Mucosa of descending colon (tissue), 3 donors: ENCODE measurements at places on chromosomes 5 and 9.

GRCh38 chr5:147857302-147858129, 21.0 kb upstream of the SCGB3A2 start:
- DNase-seq = peak; percentile 91

DNA sequence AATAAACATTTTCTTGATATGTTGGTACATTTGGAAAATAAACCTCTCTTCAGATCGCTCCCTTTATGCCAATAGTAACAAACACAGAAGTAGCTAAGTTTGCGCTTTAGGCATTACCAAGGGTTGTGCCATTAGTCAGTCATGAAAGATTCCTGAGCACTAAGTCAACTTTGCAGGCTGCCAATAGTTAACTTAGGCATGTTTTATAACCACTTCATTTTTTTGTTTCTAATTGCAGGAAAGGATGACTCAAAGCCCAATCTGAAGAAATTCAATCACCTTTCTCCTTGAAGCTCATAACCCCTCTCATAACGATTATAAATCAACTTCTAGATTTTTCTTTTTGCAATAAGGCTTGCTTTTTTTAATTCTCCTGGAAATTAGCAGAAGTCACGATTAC, 517.0 kb downstream of the AGTPBP1 start:
- DNase-seq = no peak

GRCh38 chr5:95283761-95284571, 928 bp downstream of the MCTP1 start:
- peak; percentile 44 for DNase-seq

DNA sequence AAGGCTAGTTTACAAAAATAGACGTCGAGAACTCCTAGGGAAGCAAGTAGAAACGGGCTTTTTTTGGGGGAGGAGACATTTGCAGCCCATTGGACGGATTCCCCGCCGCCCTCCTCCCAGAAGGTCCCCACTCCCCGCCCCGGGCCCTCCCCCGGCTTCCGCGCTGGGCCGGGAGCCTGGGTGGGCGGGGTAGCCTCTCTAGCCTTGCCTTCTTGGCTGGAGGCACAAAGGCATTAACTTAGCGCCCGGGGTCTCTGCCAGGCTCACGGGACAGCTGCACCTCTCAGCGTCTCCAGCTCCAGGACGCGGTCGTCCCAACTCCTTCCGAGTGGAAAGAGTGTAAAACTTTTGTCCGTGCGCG, at the start of gene DMRTA1:
DMRTA1 (plus strand) TSS at position 236 of the 361 bp plus-strand sequence. CDS start 242 bp downstream, outside the sequence.
- DNase-seq = peak; percentile 75

- peak; percentile 29 for DNase-seq
Observed at GRCh38 chr5:35134278-35135030, 86.7 kb upstream of the AGXT2 start.

DNA sequence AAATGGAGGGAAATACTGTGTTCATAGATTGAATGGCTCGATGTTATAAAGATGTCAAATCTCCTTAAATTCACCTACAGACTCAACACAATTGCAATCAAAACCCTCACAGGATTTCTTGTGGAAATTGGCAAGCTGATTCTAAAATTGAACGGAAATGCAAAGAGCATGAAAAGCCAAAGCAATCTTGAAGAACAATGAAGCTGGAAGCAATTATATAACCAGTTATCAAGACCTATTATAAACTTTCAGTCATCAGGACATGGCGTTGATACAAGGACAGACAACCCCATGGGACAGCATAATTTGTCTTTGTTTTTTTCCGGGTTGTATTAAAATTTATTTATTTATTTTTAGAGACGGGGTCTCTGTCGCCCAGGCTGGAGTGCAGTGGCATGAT, 53.5 kb upstream of the OTULINL start:
- no peak for DNase-seq

DNA sequence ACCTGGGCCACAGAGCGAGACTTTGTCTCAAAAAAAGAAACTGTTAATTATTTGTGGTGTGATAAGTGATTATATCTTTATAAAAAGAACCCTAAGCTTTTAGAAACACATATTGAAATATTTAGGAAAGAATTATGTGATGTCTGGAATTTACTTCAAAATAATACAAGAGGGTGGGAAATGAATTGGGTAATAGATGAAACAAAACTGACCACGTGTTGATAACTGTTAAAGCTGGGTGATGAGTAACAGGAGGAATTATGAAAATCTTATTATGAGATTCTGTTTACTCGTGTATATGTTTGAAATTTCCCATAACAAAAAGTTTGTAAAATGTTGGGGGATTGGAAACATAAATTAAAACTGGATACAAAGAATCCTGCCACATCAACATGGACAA, 33.0 kb upstream of the PPP2CA start:
- no peak for DNase-seq

DNA sequence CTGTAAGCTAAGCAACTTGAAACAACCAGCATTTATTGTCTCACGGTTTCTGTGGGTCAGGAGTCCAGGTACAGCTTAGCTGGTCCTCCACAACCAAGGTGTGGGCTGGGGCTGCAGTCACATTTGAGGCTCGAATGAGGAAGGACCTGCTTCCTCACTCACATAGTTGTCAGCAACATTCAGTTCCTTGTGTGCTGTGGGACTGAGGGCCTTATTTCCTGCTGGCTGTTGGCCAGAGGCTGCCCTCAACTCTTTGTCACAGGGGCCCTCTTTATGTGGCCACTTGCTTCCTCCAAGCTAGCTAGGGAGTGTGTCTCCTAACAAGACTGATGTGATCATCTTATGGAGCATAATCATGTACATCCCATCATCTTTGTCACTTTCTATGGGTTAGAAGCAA, 29.2 kb upstream of the SEMA4D start:
- DNase-seq = no peak

DNA sequence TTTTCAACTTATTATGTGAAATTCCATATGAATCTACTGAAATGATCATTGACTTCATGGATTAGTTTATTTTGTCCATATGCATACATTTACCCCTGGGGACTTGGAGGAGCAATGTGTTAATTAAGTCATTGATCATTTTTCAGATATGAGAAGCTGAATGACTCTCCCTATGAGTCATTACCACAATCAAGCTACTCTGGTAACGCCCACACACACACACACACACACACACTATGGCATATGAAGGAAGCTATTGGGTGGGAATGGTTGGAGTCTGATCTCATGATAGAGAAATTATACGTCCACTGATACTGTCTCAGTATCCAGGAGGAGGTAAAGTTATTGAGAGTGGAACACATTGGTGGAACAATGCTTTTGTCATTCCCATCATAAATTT, 528.9 kb downstream of the AGTPBP1 start:
- no peak for DNase-seq

DNA sequence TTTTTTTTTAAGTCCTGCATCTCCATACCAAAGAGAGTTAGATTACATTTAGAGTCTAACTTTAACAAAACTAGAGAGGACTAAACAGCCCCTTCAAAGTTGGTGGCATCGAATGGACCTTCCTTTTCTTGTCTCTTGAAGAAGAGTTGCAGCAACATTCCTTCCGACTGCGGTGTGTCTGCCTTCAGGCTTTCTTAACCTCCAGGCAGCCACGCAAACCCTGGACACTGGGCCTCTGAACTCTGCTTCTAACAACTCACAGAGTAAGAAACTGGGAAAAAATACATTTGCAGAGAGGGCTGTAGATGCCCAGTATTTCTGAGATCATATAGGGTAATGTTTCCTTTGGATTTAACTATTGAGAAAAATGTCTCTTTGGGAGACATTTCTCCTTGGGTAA, 120.5 kb upstream of the MAST4 start:
- DNase-seq = no peak

GRCh38 chr5:31052937-31053658, 140.4 kb upstream of the CDH6 start:
- no peak for DNase-seq

DNA sequence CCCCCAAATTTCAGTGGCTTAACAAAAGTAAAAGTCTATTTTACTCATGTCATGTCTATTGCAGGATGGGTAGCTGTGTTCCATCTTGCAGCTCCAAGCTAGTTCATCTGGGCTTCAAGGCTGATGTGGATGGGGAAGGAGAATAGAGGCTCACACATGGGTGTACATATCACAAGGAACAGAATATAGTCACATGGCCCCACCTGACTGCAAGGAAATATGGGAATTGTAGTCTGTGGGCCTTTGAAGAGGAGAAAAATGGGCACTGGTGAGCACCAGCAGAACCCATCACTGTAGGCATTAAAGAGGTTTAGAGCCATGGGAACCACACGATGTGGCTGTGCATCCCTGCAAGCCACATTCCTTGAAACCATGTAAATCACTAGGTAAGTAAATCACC, 17.9 kb upstream of the TRIO start:
- no peak for DNase-seq

DNA sequence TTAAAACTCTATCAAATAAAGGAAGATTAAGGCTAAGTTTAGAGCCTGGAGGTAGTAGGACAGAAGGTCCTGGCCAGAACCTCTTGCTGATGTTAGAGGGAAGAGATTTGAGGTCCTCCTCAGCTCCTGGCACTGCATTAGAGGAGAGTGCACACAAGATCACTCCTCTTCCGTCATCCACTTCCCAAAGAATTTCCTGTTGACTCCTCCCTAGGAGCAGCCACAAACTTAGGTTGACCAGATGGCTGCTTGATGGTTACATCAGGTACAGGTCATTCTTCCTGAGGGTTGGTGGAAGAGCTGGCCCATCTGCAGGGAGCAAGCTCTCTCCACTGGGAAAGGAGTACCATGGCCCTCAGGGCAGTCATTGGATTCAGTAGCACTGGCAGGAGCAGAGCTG, 93.9 kb upstream of the IL33 start:
- DNase-seq = no peak

GRCh38 chr5:42949348-42950115, 90.6 kb downstream of the ANXA2R start:
- peak; percentile 65 for DNase-seq

- DNase-seq = no peak
Observed at GRCh38 chr5:179893958-179894895, 13.5 kb downstream of the TBC1D9B start.

- DNase-seq = peak; percentile 32
Observed at GRCh38 chr5:443239-444151, 519 bp downstream of the EXOC3 start.

GRCh38 chr5:91787718-91788117, 404.6 kb upstream of the ARRDC3 start:
- DNase-seq = no peak

GRCh38 chr5:5523066-5523505, 100.6 kb downstream of the ICE1 start:
- DNase-seq = peak; percentile 14

- DNase-seq = peak; percentile 72
Observed at GRCh38 chr5:1294835-1295649, at the start of gene TERT. TSS of gene TERT (minus strand) at chr5:1295068. CDS start at chr5:1294989, 79 bp downstream.

DNA sequence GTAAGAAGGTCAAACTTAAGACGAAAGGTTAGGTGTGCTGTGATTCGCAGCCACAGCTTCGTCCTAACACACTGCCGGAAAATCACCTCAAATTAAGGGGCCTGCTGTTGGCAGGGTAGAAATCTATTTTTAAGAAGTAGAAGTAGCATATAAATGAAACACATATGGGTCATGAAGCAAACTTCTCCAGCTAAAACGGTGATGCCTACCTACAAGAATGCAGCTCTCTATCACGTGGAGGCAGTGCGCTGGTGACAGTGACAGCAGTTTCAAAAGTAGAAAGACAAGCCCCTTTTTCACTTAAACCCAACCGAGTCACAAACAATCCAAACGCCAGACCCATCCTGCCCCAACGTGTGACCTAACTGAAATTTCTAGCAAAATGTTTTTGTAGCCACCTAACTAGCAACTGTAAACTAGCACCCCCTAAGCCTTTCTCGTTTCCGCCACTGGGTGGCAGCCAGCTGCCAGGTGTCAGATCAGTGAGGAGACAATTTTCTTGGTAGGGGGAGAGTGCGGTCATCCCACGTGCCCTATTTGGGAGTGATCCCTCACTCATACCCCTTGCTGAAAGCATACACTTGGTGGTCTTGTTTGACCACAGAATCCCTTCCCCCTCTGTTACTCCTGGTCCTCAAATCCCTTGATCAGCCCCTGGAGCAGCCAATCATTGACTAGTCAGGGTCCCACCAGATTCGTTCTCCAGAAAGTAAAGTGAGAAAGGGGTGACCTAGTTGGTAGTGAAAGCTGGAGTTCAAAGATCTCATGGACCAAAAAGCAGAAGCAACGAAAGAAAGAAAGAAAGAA, 71.8 kb upstream of the MAMDC2 start:
- peak; percentile 83 for DNase-seq

- no peak for DNase-seq
Observed at GRCh38 chr5:126965487-126965886, 64.9 kb downstream of the MARCHF3 start.

- no peak for DNase-seq
Observed at GRCh38 chr5:116152169-116152568, 67.3 kb downstream of the COMMD10 start.

GRCh38 chr5:127830157-127830556, 127.0 kb downstream of the CCDC192 start:
- no peak for DNase-seq

DNA sequence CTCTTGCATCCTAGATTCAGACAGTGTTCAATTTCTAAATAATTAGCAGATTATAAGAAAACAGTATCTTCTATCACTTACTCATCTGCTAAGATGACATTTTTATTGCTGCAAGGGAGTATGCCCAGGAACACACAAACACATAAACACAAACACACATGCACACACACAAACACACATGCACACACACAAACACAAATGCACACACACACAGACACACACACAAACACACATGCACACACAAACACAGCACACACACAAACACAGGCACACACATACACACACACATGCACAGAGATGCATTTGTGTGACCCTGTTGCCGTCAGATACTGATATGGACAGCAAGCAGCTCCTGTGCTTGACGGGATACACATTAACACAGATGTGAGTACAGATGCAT, 612.9 kb downstream of the IRX1 start:
- DNase-seq = no peak

DNA sequence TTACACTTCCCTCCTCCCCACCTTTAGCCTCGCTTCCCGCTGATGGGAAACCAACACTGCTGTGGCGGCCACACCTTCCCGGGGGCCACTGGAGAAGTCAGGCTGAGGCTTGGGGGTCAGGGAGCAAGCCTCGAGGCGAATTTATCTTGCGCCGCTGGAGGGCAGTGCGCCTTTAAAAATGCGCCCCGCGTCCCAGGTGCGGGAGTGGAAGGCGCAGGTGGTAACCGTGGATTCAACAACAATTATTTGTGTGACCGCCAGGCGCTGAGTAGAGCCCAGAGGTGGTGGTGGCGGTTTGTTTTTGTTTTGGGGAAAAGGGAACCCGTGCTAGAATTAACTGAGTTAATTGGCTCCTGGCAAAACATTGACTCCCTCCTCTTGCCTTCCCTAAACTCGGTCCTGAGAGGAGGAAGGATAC, 1.1 kb downstream of the CFAP77 start:
- peak; percentile 61 for DNase-seq

- no peak for DNase-seq
Observed at GRCh38 chr9:110912419-110913291, 125.6 kb downstream of the LPAR1 start.

DNA sequence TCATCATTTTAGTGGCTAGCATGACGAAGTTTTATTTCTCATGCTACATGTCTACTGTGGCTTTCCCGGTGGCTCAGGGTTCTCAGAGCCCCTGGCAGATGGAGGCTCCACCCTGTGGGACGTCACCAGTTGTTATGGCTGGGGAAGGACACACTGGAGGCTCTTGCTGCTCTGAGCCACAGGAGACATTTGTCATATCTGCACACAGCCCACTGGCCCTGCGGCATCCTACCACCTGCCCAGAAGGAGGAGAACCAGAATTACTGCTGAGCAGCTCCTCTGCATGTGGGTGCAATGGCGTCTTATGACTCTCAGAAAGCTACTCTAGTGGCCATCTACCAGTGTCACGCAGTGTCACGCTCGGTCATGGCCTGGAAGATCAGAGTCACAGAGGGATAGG, 6.6 kb downstream of the OR13J1 start:
- no peak for DNase-seq
